ENCODE measurements at places on chromosomes 12 and 14. TPM values are rescaled to one million over a fixed set of nuclear protein-coding genes. Genes with fewer than 3 reads are reported as not detected.

The PMCH gene
- not detected for total RNA-seq

The EML5 gene
- 1.3 TPM for total RNA-seq

- H3K27ac ChIP-seq, result no peak overlapping the region
- H3K4me3 ChIP-seq, result no peak overlapping the region
- no peaks in the 10 kb centered on the region for H3K36me3 ChIP-seq
- H3K27me3 ChIP-seq, result no peaks in the 10 kb centered on the region
- H3K4me1 ChIP-seq, result no peaks in the 10 kb centered on the region
These were observed 337.3 kb upstream of the E2F7 start for GRCh38 chr12:77402716-77403115.

- no peak overlapping the region for H3K27ac ChIP-seq
- peak overlapping the region; percentile 18 for H3K4me3 ChIP-seq
- no peaks in the 10 kb centered on the region for H3K4me1 ChIP-seq
- peak; percentile 64 for DNase-seq
- H3K27me3 ChIP-seq, result no peaks in the 10 kb centered on the region
These were observed 19.9 kb upstream of the GPR68 start for GRCh38 chr14:91264151-91265150.

- no peak overlapping the region for H3K27ac ChIP-seq
- H3K4me1 ChIP-seq, result no peaks in the 10 kb centered on the region
- no peaks in the 10 kb centered on the region for H3K27me3 ChIP-seq
These were observed 33.5 kb downstream of the ISCA2 start for GRCh38 chr14:74526854-74527585.

The SPTLC2 gene
- total RNA-seq, result 13.1 TPM

- no peak for DNase-seq
- H3K4me1 ChIP-seq, result no peaks in the 10 kb centered on the region
- H3K27ac ChIP-seq, result no peak overlapping the region
- no peak overlapping the region for H3K4me3 ChIP-seq
- no peaks in the 10 kb centered on the region for H3K27me3 ChIP-seq
- H3K36me3 ChIP-seq, result no peaks in the 10 kb centered on the region
These were observed 287.5 kb downstream of the FLRT2 start for GRCh38 chr14:85817430-85817829.

GRCh38 chr12:68410018-68410660 is 78.0 kb upstream of the MDM1 start:
- no peak overlapping the region for H3K27ac ChIP-seq
- H3K27me3 ChIP-seq, result no peaks in the 10 kb centered on the region
- H3K4me1 ChIP-seq, result peaks cover 10% of the 10 kb centered on the region

GRCh38 chr14:69755784-69756183 is 11.2 kb upstream of the SRSF5 start:
- H3K4me3 ChIP-seq, result no peak overlapping the region
- H3K4me1 ChIP-seq, result no peaks in the 10 kb centered on the region
- no peak for DNase-seq
- H3K27ac ChIP-seq, result no peak overlapping the region
- no peaks in the 10 kb centered on the region for H3K36me3 ChIP-seq

The SPX gene
- total RNA-seq, result 12.6 TPM

GRCh38 chr12:127810041-127810440 is 456.9 kb upstream of the TMEM132C start:
- no peak overlapping the region for H3K27ac ChIP-seq
- H3K4me3 ChIP-seq, result no peak overlapping the region
- H3K27me3 ChIP-seq, result no peaks in the 10 kb centered on the region
- DNase-seq, result no peak
- no peaks in the 10 kb centered on the region for H3K36me3 ChIP-seq

DNA sequence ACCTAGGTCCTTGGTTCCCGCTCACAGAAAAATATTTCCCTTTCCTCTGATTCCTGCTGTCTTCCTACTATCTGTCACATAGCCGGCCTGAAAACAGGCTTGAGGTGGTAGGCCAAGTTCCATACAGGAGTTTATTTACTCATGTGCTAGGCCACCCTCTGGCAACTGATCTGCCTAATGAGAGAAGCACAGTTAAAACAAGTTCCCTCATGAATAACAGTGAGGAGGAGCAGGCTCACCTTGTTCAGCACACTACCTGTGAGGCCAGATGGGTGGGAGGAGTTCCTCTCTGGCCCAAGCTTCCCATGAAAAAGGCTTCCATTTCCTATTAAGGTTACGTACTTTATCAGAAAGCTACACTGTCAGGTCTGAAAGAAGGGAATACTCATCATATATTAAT is 206.0 kb downstream of the MYRFL start:
- no peak overlapping the region for H3K27ac ChIP-seq
- H3K4me1 ChIP-seq, result no peaks in the 10 kb centered on the region
- H3K27me3 ChIP-seq, result no peaks in the 10 kb centered on the region
- H3K4me3 ChIP-seq, result no peak overlapping the region
- DNase-seq, result no peak
